ENCODE measurements at places on chromosomes 13 and 19.

DNA sequence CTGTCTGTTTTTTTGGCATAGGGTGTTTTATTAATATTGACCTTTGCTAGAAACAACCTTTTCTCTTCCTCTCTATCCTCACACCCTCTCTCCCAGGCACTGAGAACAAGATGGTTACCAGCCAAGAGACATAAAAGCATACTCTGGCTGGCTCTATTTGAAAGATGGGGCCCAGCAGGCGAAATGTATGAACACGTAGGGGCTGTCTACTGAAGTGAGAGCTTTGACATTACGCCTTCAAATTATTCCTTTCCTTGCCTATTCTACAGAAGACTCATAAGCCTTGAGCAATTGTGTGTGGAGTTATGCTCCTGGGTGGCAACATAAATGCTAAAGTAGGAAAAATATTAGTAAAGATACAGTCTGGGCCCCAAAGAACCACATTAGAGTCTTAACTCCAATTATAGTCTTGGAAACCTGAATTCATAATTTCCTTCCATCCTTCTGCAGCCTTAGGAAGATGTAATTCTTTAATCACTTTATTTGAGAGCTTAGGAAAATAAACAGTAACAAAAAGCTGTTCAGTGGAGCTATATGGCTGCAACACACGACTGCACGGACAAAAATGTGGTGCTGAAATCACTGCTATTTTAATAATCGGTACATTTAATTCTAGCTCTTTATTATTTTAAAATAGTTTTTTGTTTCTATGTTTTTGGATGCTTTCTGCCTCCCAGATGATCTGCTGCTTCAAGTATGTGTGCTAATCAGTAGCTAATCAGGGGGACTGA is 122.3 kb upstream of the RNF113B start:
- no peak for DNase-seq

GRCh38 chr19:39814595-39814994 is 19.4 kb downstream of the DYRK1B start:
- no peak for DNase-seq

DNA sequence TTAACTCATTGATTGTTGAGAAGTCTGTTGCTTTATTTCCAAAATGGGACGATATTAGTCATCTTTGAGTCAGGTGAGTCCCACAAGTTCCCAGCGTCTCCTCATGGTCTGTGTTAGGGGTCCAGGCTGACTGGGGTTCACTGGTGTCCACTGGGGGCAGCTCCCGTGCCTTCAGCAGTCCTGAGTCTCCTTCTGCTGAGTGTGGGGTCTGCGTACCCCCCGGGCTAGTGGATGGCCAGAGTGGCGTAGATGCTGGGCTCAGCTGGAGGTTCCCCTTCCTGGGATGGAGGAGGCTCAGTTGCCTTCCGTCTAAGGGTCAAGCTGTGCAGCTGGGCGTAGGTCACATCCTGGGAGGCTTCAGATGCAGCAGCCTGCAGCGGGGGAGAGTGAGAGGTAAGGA is 5.9 kb downstream of the LILRB3 start:
- no peak for DNase-seq

- DNase-seq = no peak
These were observed 402.4 kb downstream of the EFNB2 start for GRCh38 chr13:106133025-106133424.

DNA sequence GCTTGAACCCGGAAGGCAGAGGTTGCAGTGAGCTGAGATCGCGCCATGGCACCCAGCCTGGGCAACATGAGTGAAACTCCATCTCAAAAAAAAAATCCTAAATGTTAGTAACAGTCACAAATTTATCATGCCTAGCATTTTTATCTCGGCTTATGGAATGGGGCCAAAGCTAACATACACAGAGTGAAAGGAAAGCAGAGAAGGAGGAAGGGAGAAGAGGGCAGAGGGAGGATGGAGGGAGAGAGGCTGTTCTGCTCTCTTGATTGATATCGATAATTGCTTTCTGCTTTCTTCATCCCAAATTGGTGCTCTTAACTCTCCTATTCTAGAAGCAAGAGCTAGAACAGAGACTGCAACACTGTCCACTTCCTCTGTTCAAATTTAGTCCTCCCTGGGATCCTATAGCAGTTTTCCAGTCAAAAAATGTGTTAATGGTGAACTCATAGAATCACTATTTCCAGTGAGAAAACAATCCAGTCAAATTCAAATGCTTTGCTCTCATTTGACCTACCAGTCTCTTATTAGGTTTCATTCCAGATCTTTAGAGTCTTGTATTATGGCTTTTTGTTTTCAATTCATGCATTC is 15.8 kb upstream of the TUBGCP3 start:
- DNase-seq = no peak

DNA sequence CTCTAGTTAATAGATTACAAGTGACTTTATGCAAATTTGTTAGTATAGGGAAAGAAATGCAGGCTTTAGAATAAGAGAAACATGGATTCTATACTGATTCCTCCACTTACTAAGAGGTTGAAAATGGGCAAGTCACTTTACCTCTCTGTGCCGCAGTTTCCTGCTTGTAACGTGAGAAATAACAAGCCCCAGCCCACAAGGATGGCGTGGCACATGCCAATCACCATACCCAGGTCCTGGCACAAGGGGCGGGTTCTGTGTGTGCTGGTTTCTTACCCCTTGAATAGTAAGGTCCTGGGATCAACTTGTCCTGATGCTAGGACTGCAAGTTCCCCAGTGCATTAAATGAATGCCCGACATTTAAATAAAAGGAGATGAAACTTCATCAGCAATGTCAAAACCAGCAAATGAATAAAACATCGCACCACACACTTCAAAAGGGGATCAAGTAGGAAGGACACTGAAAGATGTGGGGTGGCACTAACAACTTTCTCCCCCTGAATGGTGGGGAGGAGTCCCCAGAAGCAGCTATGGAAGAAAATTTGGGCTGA is 7.9 kb upstream of the SIGLEC9 start:
- no peak for DNase-seq

DNA sequence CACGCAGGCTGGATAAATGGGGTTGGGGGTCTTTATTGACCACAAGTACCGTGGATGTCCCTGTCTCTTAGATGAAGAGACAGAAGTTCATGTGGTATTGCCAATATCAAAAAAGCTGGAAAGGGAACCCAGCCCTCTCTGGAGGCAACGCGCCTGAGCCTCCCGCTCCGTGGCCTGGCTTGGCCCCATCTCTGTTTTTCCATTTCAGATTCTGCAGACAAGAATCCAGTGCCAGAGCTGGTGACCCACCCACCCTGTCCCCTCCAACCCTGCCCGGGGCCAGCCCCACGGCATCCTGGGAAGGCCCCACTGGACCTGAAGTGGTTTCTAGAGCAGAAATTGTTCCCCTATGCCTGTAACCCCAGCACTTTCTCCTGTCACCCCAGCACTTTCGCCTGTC is 57.7 kb downstream of the PTPRS start:
- DNase-seq = no peak

DNA sequence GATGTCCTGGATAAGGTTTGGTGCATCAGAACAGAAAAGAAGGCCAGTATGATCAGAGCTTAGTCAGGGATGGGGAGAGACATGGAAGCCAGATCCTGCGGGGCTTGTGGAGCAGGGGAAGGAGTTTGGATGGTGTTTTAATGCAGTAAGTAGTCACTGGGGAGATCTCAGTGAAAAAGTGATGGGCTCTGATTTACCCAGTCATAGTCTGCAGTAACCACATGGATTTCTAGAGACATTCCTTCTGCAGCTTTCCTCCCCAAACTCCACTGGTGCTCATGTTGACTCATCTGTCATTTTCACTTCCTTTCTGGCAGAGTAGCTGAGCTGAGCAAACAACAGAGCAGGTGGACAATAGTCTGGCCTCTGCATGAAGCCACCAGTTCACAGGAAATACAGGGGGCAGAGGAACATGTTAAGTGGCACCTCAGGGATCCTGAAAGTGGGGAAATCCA is 144.1 kb downstream of the DPF1 start:
- DNase-seq = no peak

DNA sequence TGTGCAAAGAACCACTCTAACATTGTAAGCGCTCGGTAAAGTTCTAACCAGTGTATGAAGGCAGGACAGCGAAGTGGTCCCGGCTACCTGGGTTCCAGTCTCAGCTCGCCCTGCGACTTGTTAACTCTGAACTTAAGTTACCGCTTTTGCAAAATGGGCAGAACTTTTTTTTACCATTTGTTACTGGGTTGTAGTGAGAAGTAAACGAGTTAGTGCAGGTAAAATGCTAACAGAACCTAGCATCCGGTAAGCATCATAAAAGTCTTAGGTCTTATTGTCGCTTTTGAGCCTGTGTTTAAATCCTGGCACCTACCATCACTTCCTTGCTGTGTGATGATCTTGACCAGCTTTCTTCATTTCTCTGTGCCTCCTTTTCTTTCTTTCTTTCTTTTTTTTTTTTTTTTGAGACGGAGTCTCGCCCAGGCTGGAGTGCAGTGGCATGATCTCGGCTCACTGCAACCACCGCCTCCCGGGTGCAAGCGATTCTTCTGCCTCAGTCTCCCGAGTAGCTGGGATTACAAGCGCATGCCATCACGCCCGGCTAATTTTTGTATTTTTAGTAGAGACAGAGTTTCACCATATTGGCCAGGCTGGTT is 734 bp upstream of the TRMT1 start:
- DNase-seq = no peak

- DNase-seq = no peak
These were observed 105.7 kb upstream of the KL start for GRCh38 chr13:32910530-32910929.

DNA sequence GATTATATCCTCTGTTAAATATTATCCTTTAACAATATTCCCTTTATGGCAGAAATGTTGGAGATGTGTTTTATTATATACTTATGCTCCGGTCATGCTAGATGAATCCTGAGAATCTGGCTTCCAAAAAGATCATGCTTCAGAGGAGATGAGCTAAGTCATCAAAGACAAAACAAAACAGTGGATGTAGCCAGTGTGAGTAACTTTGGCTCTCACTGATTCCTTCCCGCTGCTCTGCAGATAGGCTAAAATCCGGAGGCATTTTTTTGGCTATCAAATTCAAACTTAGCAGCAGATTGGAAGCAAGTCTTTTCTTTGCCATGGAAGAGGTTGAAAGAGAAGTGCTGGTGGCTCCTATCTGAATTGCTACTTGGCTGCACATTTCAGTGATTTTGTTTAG is 295.9 kb downstream of the GPC6 start:
- no peak for DNase-seq

DNA sequence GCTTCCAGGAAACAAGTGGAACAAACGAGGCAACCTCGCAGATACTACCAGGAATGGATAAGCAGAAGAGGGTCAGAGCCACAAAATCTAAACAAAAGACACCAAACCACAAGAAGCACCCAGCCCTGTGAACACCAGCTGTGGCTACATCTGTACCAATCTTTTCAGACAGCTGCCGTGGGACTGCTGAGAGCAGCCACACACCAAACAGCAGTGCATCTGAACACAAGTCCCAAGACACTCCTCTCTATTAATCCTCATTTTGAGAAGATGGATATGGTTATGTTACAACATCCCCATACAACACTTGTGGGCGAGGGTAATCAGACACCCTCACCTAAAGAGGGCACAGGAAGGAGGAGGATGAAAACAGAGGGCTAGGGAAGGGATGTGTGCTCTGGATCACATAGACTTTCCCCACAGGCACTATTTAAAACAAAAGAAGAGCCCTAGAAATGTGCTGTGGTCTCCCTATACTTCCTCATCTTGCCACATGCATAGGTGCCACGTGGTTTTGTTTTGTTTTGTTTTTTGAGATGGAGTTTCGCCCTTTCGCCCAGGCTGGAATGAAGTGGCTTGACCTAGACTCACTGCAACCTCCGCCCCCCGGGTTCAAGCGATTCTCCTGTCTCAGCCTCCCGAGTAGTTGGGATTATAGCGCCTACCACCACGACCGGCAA is 41.6 kb upstream of the ZNF14 start:
- no peak for DNase-seq

DNA sequence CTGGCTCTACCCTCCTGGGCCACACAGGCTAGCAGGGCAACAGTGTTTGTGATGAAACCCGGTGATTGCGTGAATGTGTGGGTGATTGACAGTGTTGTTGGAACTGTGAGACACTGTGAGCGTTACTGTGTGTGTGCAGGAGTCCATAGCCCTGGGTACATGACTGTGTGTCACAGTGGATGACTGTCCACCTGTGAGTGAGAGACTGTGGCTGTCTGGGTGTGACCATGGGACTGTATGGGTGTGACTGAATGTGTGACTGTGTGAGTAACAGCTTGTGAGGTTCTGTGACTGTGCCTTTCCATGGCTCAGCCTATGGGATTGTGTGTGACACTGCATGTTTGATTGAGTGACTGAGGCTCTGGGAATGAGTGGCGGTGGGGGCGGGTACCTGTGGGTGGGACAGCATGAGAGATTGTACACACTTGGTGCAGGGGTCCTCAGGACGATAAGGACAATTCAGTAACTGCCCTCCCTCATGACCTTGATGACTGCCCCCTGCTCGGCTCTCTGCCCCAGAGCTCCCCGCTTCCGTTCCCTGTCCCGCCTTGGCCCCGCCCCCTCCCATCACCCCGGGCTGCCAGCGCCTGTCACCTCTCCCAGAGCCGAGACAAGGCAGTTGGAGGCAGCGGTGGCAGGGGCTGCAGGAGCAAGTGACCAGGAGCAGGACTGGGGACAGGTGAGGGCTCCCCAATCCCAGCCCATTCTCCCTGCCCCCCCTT is at the start of gene GIPR:
Gene GIPR, plus strand, starts transcription at position 602 of the 722 bp plus-strand sequence. CDS start 1,300 bp downstream, outside the sequence.
- no peak for DNase-seq

DNA sequence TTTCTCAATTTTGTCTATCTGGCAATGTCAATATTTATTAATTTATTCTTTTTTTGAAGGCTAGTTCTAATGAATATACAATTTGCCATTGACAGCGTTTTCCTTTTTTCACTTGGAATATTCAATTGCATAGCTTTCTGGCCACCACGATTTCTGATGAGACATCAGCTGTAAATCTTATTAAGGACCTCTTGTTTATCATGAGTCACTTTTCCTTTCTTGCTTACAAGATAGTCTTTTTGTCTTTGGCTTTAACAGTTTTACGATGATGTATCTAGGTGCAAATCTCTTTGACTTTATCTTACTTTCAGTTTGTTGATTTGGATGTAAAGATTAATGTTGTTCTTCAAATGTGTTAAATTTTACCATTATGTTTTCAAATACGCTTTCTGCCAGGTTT is 991.6 kb upstream of the SLC10A2 start:
- no peak for DNase-seq

- DNase-seq = no peak
These were observed 12.2 kb upstream of the CCDC97 start for GRCh38 chr19:41297628-41298347.

DNA sequence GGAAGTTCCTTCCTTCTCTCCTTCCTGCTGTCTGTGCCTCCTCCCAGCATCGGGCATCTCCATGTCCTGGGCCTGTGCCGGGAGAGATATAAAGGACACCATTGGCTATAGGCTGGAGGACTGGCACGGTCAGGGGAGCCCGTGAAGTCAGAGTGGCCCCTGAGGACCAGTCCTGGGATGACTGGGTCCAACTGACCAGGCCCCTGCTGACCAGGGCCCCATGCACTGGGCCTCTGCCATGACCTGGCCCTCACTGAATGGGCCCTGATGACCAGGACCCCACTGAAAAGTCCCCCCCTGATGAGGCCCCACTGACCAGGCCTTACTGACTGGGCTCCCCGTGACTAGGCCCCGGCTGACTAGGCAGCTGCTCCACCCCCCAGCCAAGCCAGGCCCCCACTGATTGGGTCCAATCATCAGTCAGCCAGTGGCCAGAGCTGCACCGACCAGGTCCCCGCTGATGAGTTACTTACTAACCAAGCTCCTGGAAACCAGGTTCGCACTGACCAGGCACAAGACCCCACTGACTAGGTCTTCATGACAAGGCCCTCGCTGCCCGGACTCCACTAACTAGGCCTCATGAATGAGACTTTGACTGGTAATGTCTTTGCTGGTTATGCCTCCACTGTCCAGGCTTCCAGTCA is 20.0 kb upstream of the ZNF14 start:
- no peak for DNase-seq

GRCh38 chr19:6232601-6233055 is 47.1 kb downstream of the MLLT1 start:
- no peak for DNase-seq

- DNase-seq = no peak
These were observed 62.1 kb downstream of the ARHGEF7 start for GRCh38 chr13:111177081-111177711.

All from cortex of kidney (tissue), 1 donor.